ENCODE measurements at places on chromosomes 12 and 14.

DNA sequence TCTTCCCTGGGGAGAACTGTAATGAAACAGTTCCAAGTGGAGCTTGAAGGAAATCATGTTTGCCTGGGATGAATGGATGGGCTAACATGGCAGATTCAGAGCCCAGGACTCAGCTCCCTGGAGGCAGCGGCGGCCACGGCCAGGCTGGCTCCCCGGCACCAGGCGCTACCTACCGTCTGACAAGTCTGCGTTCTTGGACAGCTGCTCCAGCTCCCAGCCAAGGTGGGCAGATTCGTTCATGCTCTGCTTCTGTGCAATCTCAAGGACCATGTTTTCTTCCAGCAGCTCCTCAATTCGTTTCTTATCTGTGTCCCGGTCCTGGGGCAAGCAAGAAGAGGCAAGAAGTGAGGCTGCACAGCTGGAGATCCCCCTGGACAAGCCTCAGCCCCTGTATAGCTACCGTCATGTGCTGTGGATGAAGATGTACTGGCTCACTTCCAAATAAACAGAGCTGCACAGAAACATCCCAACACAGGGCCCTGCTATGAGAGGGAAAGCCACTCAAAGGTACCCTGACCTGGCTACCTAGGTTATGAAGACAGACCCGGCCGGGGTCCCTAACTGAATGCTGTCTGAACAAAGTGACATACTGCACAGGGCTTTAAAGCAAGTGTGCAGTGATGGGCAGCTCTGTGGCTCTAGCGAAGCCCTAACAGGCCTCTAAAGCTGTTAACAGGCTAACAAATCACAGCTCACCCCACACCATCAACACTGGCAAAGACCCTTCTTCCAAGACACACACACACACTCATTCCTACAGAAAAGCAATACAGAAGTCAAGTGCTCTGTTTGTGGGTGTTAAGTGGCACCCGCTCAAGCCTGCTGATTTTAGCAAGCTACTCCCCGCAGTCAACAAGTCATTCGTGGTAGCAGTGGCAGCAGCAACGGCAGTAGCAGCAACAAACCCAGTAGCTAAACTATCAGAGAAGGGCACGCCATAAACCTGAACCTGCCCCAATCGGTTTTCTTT, 80.4 kb upstream of the GPR68 start:
- DNase-seq: no peak

DNA sequence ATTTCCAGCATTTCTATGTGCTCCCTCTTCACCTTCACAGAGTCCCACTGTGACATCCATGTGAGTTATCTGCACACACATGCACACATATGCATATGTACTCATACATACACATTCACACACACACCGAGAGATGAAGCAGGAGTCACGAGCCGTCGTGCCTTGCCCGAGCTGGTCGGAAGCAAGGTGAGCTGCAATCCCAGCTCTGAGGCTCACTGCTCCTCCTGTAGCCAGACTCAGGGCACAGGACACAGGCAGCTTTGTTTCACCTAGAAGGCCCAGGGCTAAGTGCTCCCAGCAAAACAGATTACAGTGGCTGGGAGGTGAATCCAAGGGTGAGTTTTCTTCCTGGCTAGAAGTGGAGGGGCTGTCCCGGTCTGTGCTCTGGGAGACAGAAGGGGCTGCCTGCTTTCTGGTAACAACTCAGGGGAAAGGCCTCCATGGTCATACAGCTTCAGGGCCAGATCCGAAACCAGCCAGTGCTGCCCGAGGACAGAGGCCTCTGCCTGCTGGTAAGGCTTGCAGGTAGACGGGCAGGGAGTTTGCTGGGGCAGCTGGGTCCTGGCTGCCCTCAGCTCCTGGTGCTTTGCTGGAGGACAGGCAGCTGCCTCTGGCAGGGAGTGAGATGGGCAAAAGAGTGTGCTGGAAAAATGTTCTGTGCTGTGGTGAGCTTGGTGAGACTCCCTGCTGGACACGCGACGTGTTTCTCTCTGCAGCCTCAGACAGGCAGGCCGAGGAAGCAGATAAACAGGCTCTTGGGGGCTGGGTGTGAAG, 123.7 kb downstream of the CRACR2A start:
- DNase-seq: no peak

- peak; percentile 49 for DNase-seq
Measured at GRCh38 chr14:20631023-20631879, 10.2 kb downstream of the OR6S1 start.

DNA sequence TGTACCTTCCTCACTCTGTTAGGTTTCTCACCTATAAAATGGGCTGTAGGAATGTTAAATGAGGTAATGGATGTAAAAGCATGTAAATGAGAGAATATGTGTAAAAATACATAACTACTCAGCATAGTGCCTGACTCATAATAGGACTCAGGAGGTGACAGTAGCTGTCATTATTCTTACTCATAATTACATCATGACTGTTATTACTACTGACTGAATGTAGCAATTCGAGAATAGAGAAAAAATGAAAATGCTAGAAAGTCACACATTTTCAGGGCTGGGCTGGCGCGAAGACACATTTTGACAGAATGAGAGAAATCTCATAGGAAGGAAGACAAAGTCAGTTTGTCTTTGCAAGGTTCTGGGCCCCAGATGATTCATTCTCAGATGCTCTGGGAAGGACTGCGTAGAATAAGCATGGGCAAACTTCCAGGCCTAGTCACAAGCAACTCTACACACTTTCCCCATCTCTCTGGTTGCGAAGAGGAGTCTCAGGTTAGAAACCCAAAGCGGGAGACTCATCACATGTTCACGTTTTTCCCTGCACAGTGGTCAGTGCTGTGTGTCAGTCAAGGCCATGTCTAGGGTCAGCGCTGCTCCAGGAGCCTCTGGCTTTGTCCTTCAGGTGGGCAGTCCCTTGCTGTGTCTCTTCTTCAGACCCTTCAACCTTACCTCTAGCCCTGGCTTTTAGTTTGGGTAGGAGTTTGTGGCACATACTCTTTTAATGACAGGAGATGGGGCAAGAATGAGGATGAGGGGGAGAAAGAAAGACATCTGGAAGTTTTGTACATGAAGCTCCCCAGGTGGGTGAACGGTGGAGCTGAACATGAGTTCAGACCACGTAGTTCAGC, 8.4 kb downstream of the GPRC5A start:
- no peak for DNase-seq

DNA sequence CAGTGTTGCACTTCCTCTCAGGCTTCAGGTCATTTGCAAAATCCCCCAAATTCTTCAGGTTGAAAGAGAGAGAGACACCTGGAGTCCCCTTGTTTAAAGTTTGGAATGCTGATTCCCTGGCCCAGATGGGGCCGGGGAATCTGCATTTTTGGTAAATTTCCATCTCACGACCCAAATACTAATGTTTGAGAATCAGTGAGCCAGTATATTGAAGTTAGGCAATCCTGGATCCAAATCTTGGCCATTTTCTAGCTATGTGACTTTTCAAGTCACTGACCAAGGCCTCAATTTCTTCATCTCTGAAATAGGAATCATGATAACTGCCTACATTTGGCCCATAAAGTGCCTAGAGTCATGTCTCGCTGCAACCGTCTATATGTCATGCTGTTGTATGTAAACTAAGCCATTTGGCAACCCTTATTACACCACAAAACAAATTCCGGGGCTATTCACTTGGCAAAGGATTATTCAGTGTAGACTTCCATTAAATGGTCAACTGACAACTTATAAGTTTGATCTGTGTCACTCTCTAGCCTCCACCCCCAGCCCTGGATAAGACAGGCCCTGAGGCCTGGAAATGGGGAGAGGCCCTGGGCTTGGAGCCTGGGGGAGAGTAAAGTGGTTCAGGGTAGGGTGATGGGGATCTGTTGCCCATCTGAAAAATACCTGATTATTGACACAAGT, 3.7 kb upstream of the ZFP36L1 start:
- DNase-seq: no peak

GRCh38 chr12:109625131-109625559, 51.6 kb downstream of the MVK start:
- no peak for DNase-seq

DNA sequence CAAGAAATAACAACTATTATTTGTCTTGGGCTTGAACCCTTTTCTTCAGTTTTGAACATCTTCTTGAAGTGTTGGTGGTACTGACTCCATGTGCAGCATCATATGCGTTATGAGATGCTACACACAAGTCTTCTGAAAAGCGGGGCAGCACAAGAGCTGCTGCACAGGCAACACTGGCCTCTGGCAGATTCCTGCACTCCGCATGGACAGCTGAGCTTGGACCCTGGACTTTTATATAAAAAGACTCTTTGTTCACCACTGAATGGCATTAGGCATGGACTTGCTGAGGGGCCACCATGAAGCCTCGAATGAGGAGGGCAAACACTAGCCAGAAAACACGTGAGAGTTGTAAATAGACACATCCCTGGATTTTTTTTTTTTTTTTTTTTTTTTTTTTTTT, 210.8 kb upstream of the NPAS3 start:
- DNase-seq: no peak

GRCh38 chr14:34038358-34039057, 87.6 kb upstream of the EGLN3 start:
- DNase-seq: no peak

Measured in NCI-H1105 (cell line).